Activated CD4-positive, alpha-beta memory T cell treated with anti-CD3 and anti-CD28 coated beads for 36 hours (primary cell): ENCODE measurements at places on chromosomes 3 and 15. TPM values are rescaled to one million over a fixed set of nuclear protein-coding genes. Genes with fewer than 3 reads are reported as not detected.

GRCh38 chr3:149555927-149556326 lies 81.4 kb downstream of the TM4SF4 start:
- no peak for DNase-seq

The BLOC1S6 gene
- 49.4 TPM for total RNA-seq

The ZNF639 gene
- total RNA-seq: 25.0 TPM

- DNase-seq: no peak
Measured at GRCh38 chr3:68740087-68740486, 192.3 kb downstream of the TAFA4 start.

The MDFIC2 gene
- not detected for total RNA-seq

GRCh38 chr3:31448035-31448881 lies 84.5 kb upstream of the STT3B start:
- DNase-seq: peak; percentile 55

The CFAP100 gene
- not detected for total RNA-seq

DNA sequence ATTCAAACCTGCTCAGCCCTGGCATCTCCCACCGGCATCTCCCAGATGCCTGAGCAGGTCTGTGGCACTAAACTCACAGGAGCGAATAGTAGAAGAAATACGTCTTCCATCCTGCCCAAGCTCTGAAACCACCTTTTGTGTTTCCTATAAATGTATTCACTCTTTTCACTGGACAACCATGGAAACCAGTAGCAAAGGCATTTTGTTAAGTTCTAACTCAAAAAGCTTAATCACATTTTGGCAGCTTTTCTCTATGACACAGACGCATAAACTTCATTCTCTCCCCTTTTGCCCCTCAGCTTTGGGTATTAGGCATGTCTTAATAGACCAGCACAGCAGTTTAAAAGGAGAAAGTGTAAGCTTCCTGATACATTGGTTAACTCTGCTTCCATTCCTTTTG lies 24.5 kb upstream of the ARNT2 start:
- no peak for DNase-seq

DNA sequence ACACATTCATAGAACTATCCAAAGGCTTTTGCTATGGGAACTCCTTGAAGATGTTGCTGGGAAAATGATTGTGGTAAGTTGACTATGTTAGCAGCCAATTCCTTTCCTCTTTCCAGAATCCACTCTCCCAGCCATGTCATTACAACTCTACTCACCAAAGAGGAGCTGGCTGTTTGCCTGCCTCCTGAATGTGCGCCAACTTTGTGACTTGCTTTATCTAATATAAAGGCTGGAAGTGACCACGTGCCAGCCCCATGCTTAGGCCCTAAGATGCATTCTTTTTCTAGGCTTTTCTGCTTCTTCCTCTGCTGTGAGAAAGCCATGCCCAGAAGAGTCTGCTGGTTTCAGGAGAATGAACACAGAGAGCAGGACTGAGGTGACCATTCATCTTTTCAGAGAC lies 182.2 kb downstream of the GABRB3 start:
- no peak for DNase-seq

- DNase-seq: no peak
Measured at GRCh38 chr3:38579551-38580449, 69.7 kb downstream of the SCN5A start.

The USP50 gene
- not detected for total RNA-seq

GRCh38 chr3:181363231-181363630 lies 348.5 kb upstream of the SOX2 start:
- DNase-seq: no peak

DNA sequence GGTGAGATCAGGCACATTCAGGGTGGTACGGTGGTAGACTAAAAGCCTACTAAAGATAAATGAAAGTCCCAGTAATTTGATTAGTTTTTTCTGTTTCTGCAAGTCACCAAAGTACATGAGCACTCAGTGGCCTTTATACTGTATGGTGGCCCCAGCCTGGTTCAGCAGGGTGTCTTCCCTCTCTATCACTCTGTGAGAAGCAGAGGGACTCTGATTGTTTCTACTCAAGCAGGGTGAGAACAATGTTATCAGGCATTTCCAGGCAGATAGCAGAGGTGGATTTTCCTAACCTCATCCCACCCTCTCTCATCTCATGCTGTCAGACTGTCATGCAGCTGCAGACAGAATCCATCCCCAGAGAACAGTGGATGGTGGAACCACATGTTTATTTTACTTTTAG lies 71.5 kb upstream of the BFSP2 start:
- DNase-seq: no peak

DNA sequence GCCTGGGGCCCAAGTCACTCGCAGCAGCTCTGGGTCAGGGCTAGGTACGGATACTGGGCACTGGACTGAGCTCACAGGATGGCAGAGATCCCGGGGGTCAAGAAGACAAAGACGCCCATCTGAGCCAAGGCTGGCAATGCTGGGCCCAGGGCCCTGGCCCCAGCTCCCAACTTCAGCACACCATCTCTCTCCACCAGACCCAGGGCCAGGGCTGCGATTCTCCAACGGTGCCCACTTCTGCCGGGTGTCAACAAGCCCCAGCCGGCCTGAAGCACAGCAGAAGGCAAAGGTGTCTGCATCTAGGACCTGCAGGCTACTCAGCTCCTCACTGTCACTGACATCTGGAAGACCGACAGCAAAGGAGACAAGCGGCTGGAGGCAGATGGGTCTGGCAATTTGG lies 8.6 kb downstream of the WDR73 start:
- no peak for DNase-seq

The TGM4 gene
- not detected for total RNA-seq

The WDR72 gene
- not detected for total RNA-seq

DNA sequence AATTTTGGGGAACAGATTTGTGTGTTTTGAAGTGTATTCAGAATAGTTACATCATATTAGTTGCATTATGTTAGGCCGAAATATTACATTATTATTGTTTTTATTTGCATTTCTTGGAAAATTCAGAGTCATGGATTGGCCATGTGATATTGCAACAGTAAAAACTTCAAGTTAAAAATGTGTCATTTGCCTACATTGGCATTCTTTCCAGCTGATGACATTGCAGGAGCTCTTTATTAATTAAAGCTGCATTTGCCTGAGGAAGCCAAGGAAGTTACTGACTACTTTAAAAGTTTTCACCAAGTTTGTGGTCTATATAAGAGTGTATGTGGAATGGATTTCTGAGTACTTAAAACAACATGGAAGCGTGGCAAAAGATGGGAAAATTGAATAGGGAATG lies 726.4 kb upstream of the SGO1 start:
- no peak for DNase-seq

The IL5RA gene
- total RNA-seq: 0.15 TPM

DNA sequence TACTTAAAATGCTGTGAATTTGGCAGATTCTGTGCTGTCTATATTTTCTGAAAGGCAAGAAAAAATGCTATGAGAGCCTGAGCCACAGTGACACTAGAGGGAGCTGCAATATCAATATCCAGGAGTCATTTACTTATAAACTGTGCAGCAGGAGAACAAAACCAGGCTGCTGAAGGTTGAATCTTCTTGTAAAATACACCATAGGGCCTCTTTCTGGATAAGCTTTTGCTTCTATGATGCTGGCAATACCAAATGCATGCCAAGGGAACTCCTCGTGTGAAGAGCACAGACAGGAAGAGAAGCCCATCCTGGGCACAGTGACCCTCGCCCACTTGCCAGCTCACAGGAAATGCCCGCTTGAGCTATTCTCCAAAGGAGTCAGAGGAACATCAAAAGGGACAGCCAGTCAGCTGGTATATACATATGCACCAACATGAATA lies 48.0 kb upstream of the TSPAN3 start:
- DNase-seq: peak; percentile 42

The KATNBL1 gene
- total RNA-seq: 56.7 TPM

The TOPBP1 gene
- 73.9 TPM for total RNA-seq

DNA sequence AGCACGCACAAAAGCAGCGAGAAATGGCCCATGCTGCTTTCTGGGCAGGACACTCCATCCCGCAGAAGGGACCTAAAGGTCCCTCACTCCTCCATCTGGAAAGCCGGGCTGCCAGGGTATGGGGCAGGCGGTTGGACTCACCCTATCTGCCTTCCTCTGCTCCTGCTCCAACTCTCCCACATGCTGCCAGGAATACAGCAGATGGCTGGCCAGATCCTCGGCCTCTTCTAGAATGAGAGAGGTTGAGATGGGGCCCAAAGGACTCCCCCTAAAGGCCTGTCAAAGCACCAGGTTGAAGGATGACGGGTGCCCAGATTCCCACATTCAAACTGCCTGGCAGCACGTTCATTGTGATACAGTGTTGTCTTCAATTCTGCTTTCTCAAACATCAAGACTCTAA lies 85.1 kb upstream of the C2CD4B start:
- DNase-seq: no peak

DNA sequence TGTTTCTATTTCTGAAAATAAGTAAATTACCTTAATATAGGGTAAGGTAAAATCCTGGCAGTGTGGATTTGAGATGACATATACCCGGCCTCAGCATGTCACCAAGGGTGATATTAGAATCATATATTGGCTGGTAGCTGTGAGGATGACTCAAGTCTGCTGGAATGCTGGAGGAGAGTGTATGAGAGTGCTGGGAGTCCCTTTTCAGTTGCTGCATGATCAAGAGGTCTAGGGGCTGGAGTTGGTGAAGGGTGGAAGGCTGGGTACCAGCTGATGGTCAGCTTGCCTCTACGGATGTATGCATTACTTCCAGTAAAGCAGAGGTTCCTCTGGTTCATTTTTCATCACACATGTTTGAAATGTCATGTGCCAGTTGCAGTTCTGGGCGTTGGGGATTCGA lies 40.6 kb downstream of the SLC25A26 start:
- no peak for DNase-seq

DNA sequence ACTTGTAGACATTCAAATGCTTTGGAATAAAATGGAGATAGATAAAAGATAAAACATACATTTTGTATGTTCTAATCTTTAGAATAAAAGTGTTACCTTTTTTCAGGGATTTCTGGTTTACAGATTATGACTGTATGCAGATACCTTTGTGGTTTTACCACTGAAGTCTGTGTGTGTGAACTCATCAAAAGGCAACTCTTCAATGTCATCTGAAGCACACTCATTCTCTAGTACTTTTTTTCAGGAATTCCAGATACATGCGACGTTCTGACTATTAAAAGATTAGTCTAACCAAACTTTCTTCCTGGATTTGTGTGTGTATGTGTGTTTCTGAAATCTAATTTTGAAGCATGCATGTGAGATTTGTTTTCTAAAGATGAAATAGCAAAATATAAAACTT lies 188.6 kb downstream of the NLGN1 start:
- DNase-seq: no peak

The ZMAT3 gene
- 9.0 TPM for total RNA-seq

DNA sequence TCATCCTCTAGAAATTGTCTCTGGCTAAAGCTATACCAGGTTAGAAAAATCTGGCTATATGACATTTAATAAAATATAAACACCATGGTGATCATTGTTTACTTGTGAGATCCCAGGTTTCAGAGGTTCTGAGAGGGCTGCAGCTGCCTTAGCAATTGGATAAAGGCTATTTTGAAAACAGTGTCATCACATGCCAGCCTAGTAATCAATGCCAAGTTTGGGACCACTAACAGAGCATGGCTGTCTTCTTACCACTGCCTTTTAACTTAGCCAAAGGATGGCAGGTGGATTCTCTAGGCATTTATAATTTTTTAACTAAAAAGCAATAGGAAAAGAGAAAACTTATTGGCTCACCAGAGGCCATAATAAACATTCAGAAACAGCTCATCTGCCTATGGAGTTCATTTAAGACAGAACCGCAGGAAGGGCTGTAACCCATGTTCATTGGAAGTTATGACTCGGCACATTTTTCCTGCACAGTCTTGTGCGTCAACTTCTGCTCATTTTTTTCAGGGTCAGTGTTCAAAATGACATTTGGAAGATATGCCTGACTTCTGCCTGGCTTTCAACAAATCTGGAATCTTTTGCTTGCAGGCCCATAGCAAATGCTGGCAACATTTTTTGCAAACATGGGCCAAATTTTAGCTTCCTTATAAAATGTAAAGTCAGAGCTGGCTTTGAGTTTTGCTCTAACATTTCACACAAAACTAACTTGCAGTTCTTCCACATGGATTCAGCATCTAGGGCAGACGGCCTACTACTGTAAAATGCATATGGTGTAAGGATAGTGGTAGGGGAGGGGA lies 476.0 kb upstream of the TBL1XR1 start:
- no peak for DNase-seq

The SAMD7 gene
- total RNA-seq: not detected

GRCh38 chr3:54572197-54572895 lies 355.5 kb downstream of the LRTM1 start:
- DNase-seq: no peak

DNA sequence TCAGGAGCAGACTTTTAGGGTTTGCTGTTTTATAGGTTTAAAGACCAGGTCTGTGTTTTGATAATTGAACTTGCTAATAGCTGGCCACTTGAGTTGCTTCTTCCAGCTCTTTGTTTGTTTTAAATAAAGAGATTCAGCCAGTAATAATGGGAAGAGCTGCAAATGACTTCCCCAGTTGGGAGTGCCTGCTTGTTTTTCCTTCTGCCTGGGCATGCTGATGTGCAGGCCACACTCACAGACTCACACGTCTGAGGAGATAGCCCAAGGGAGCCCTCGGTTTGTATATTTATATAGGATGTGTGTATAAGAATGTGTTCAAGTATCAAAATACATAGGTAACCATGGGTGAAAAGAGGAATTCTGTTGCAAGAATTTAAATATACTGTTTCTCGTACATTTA lies 78.2 kb upstream of the BOC start:
- DNase-seq: no peak

DNA sequence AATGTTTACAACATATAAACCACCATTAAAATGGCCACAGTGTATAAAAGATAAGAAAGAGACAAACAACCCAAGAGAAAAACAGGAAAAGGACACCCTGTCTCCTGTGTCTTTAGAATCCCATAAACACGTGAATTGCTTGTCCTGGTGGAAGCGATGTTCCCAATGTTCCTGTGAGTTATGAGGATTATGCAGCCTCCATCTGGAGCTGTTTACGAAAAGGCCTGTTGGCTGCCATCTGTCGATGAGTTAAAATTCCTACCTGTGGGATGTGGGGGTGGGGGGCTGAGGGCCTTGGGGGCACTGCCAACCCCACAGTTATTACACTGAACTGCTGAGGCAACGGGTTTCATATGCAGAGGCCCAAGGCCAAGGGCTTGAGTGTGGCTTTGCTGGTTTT lies 13.6 kb downstream of the NISCH start:
- DNase-seq: no peak

- DNase-seq: no peak
Measured at GRCh38 chr15:96583671-96584070, 253.2 kb downstream of the NR2F2 start.

GRCh38 chr3:85667744-85668143 lies 709.0 kb downstream of the CADM2 start:
- DNase-seq: no peak

DNA sequence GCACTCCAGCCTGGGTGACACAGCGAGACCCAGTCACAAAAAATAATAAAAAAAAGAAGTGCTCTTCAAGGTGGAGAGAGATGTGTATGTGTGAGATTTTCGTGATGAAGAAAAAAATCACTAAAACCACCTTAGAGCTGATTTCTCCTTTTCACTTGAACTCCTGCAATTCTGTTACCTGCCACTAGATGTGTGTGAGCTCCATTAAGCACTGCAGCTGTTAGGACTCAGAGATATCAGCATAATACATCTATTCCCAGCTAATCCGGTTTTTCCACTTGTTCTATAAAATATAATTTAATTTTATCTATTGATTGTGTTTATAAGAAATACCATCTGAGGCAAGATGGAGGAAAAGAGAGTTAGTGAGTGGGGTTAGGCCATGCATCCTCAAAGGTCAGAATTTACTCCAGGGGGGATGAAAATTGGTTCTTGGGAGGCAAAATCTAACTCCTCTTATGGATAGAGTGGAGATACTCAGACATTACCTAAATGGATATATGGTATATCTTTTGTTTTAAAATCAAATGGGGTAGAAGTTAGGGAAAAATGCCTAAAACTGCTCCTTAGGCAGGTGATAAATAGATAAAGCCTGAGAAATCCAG lies 152.7 kb downstream of the IL20RB start:
- DNase-seq: no peak
